HCT116 (cell line): ENCODE measurements at places on chromosomes 3 and 15. TPM values are rescaled to one million over a fixed set of nuclear protein-coding genes. Genes with fewer than 3 reads are reported as not detected.

Gene TNFAIP8L3
- 0.47 TPM for total RNA-seq

DNA sequence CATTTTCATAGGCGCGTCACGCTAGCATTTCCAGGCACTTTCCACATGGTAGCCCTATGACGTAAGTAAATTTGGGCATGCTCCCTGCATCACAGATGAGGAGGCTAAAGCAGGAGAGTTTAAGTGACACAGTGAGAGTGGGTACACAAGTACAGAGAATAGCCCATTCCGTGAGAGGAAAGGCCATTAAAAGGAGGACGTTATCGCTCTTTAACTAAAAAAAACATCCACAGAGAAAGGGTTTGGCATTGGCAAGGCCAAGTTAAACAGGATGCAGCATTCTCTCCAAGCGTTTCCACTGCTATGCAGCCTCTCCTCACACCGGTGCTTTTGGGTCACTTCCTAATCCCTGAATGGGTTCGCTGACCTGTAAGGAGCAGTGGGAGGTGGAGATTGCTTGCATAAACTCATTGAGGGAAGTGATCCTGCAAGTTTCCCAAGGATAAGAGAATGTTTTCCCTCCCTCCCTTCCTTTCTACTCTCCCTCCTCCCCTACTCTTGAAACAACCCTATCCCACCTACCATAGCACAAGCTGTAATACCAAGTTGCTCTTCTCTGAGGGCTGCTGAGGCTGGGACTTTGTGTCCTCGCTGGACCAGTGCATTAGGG lies 147.7 kb downstream of the VGLL4 start:
- H3K27ac ChIP-seq = no peak overlapping the region
- H3K36me3 ChIP-seq = no peaks in the 10 kb centered on the region
- no peak for DNase-seq
- no peaks in the 10 kb centered on the region for H3K27me3 ChIP-seq
- H3K4me3 ChIP-seq = no peak overlapping the region
- H3K4me1 ChIP-seq = peaks cover 14% of the 10 kb centered on the region

GRCh38 chr3:53026382-53027162 lies 19.3 kb downstream of the SFMBT1 start:
- no peak overlapping the region for H3K4me3 ChIP-seq
- H3K4me1 ChIP-seq = peaks cover 9% of the 10 kb centered on the region
- no peaks in the 10 kb centered on the region for H3K36me3 ChIP-seq

DNA sequence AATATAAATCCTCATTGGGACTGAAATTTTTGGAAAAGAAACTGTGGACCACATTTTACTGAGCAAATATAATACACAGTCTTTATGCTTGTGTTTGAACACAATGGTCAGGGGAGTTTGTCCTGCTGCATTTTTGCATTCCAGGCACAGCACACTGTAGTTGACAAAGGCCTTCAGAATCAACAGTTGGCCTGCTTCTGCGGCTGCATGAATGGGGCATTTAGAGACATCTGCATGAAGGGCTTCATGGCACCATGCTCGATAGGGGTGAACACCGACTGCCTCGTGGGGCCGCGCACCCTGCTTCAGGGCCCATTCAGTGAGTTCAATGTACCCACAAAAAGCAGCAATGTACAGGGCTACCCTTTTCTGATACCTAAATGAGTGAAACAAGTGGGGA lies 15.4 kb upstream of the COMMD2 start:
- H3K27me3 ChIP-seq = no peaks in the 10 kb centered on the region
- DNase-seq = no peak
- H3K27ac ChIP-seq = no peak overlapping the region
- no peak overlapping the region for H3K4me3 ChIP-seq
- no peaks in the 10 kb centered on the region for H3K36me3 ChIP-seq

GRCh38 chr3:62708638-62709373 lies 166.4 kb downstream of the CADPS start:
- DNase-seq = no peak
- no peak overlapping the region for H3K27ac ChIP-seq
- H3K4me1 ChIP-seq = no peaks in the 10 kb centered on the region
- no peak overlapping the region for H3K4me3 ChIP-seq

- H3K4me3 ChIP-seq = no peak overlapping the region
- H3K27me3 ChIP-seq = no peaks in the 10 kb centered on the region
- DNase-seq = no peak
- H3K4me1 ChIP-seq = no peaks in the 10 kb centered on the region
- H3K36me3 ChIP-seq = no peaks in the 10 kb centered on the region
Observed at GRCh38 chr3:9205345-9206143, 43.9 kb downstream of the SRGAP3 start.
